Neural crest cell (in vitro differentiated cells): ENCODE measurements at places on chromosomes 5 and 9. TPM values are rescaled to one million over a fixed set of nuclear protein-coding genes. Genes with fewer than 3 reads are reported as not detected.
A peak's percentile ranks its signal among the peaks of the same experiment; 100 is the strongest.

- no peak for DNase-seq
- H3K27me3 ChIP-seq, result no peaks in the 10 kb centered on the region
- no peak overlapping the region for H3K4me3 ChIP-seq
- no peaks in the 10 kb centered on the region for H3K4me1 ChIP-seq
- H3K36me3 ChIP-seq, result no peaks in the 10 kb centered on the region
These were observed 55.6 kb upstream of the MELK start for GRCh38 chr9:36517131-36517530.

DNA sequence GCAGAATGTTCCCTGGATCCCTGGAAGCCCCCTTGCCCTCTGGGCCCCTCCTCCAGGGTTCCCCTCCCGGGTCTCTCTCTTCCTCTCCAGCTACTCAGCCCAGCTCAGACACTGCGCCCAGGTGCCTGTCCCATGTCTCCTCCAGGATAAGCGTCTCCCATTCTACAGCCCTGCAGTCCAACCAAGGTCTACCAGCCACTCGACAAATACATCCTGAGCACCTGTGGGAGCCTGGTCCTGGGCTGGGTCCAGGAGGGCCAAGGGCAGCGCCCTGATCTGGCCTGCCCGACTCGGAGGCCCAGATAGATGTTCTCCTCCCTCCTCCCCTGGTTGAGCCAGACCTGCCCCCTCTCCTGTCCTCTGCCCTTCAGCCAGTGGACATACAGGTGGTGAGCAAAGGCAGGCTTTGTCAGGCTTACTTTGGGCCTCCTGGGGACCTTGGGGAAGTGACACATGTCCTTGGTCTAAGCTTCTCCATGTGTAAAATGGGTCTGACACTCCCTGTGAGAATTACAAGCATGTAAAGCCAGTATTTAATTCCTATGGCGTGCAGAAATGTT, 1.4 kb downstream of the FLT4 start:
- H3K4me3 ChIP-seq, result peak overlapping the region; percentile 61
- peaks cover 13% of the 10 kb centered on the region for H3K4me1 ChIP-seq
- no peaks in the 10 kb centered on the region for H3K36me3 ChIP-seq
- H3K27me3 ChIP-seq, result peaks cover 82% of the 10 kb centered on the region

DNA sequence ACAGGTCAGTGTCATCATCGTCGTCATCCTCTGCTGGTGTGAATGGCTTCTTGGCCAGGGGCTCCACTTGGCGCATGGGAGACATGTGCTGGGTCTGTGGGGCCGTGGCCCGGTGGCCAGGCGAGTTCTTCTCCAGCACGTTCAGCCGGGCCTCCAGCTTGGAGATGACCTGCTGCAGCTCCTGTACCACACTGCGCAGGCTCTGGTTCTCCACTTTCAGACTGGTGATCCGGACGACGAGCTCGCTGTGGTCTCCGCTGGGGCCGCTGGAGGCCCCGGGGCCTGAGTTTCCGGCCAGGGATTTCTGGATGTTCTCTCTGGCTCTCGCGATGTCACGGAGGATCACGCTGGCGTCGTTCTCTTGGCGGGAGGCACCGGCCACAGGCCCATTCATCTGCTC, 40.6 kb downstream of the ZNF484 start:
- no peaks in the 10 kb centered on the region for H3K4me1 ChIP-seq
- DNase-seq, result no peak
- no peak overlapping the region for H3K27ac ChIP-seq
- H3K27me3 ChIP-seq, result peaks cover 3% of the 10 kb centered on the region
- no peak overlapping the region for H3K4me3 ChIP-seq

DNA sequence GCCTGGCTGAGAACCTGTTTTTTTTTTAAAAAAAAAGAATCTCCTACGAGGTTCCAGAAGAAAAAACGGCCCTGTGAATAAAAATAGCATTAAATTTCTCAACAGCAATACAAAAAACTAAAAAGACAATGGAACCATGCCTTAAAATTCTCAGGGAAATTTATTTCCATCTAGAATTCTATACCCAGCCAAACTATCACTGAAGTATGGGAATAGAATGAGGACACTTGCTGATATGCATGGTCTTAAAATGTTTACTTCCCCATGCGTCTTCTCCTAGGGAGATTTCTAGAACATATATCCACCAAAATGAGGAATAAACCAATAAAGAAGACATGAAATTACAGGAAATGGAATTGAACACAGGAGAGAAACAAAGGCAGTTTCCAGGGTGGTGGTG, 16.5 kb upstream of the NSMF start:
- H3K27me3 ChIP-seq, result no peaks in the 10 kb centered on the region
- H3K4me1 ChIP-seq, result peaks cover 5% of the 10 kb centered on the region
- DNase-seq, result no peak
- no peak overlapping the region for H3K4me3 ChIP-seq
- peaks cover 20% of the 10 kb centered on the region for H3K36me3 ChIP-seq

The C5orf63 gene
- 2.3 and 3.0 TPM in 2 replicates for total RNA-seq

DNA sequence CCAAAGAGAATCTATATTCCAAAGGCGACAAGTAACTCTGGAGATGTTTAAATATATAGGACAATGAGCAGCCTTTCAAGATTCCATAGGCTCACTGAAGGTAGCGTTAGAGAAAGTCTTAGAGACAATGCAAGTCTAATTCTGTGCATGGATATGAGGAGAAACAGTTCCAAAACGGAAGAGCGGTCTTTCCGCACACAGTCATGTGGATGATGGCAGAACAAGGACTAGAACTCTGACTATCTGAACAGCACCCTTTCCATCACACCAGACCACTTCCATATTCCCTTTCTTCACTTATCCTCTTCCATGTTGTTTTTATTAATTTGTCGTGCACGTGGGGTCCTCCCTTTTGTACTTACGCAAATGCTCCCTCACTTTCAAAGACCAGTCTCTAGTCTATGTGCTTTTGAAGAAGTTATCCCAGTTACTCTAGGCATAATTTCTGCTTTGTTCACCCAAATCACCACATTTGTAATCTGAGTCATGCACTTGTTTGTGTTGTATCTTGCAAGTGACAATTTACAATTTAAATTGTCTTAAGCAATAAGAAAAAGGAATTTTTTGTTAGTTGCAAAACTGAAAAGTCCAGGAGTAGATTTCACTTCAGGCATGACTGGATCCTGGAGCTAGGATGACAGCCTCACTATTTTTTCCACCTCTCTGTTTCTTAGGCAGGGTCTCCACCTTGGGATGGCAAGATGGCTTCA, 116.0 kb upstream of the ADRA1B start:
- H3K27ac ChIP-seq, result no peak overlapping the region
- no peak for DNase-seq
- no peaks in the 10 kb centered on the region for H3K36me3 ChIP-seq
- H3K4me3 ChIP-seq, result no peak overlapping the region

DNA sequence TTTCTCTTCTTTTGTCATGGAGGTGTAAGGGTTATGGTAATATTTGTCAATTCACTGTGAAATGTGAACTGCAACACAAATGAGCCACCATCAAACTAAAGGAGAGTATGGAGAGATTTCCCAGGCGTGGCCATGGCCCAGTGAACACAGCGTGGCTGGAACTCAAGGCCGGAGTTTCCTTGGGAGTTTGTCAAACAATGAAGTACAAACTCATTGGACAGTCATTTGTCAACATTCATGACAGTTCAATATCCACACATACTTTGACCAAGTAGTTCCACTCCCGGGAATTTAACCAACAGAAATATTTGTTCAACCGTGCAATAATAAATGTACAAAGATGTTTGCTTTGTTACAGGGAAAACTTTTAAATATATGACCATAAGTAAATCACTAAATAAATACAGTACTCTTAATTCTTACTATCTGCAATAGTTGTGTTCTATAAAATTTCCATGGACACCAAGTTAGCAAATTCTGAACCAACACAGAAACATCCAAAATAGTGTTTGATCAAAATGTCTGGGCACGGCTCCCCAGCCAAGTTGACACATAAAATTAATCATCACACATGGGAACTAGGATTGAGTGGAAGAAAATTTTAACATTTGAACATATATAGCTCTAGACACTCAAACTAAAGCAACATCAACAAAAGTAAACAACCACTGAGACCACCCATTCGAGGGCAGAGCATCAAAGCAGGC, 87.1 kb downstream of the DIRAS2 start:
- no peaks in the 10 kb centered on the region for H3K36me3 ChIP-seq
- H3K4me1 ChIP-seq, result no peaks in the 10 kb centered on the region
- H3K27me3 ChIP-seq, result no peaks in the 10 kb centered on the region

DNA sequence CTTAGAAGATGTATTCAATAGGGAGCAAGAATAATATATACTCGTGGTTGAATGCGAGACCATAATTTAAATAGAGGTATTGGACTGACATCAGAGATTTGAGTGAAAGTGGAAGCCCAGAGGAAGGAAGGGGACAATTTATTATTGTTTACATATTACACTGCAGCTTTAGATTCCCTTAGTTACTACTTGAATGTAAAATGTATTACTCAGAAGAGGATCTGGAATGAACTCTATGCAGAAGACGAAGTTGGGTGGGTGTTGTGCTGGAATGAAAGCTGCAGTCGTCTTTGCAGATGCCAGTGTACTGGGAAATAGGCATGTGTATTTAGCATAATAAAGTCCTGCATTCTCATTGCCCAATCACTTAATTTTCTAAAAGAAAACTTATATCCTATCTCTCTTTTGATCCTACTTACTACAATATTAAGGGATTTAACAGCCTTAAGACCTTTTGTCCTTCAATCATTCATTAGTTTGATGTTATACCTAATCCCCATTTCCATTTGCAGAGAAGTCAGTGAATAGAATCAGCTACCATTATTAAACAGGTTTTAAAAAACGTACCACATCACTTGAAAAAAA, 570.7 kb upstream of the WWC1 start:
- H3K4me1 ChIP-seq, result peaks cover 10% of the 10 kb centered on the region
- DNase-seq, result no peak
- H3K36me3 ChIP-seq, result no peaks in the 10 kb centered on the region
- no peak overlapping the region for H3K4me3 ChIP-seq
- no peaks in the 10 kb centered on the region for H3K27me3 ChIP-seq

The SLCO6A1 gene
- 3.9 and 4.4 TPM in 2 replicates for total RNA-seq

DNA sequence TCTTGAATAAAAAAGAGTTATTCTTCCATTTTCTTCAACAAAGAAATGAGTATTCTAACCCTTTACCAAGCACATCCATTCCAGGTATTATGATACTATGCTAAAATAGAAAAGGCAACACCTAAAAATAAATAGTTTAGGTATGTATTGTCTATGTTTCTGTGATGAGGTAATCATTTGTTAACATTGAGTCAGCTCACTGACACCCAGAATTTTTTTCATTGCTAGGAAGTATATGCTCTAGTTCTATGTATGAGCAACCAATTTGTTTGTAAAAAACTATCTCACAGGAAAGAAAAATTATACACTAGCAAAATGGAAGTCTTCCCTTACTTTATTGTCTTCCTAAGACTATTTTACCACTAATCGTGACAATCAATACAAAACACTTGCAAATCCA, 615.6 kb upstream of the GRIN3A start:
- H3K27ac ChIP-seq, result no peak overlapping the region
- no peaks in the 10 kb centered on the region for H3K4me1 ChIP-seq
- DNase-seq, result no peak
- no peak overlapping the region for H3K4me3 ChIP-seq
- peaks cover 6% of the 10 kb centered on the region for H3K27me3 ChIP-seq

DNA sequence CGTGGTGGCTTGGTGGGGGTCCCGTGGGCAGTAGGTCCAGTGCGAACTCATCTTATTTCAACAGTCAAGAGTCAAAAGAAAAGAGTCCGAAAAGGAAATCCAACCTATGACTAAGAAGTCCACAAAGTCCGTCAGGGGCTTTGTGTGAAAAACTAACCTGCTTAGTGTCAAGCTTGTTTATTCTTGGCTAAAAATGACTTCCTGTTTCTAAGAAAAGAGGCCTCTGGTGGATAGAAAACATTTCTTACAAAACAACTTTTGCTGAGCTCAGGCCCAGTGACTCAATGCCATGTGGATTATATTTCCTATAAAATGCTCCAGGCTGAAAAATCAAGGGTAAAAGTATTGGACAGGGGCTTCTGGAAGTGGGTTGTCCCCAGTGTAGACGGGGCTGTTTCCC, 105.9 kb downstream of the GADD45G start:
- H3K4me1 ChIP-seq, result no peaks in the 10 kb centered on the region
- no peaks in the 10 kb centered on the region for H3K36me3 ChIP-seq
- no peak for DNase-seq
- peaks cover 2% of the 10 kb centered on the region for H3K27me3 ChIP-seq
- H3K4me3 ChIP-seq, result no peak overlapping the region

The MAMDC2 gene
- 0.21 and 0.25 TPM in 2 replicates for total RNA-seq

DNA sequence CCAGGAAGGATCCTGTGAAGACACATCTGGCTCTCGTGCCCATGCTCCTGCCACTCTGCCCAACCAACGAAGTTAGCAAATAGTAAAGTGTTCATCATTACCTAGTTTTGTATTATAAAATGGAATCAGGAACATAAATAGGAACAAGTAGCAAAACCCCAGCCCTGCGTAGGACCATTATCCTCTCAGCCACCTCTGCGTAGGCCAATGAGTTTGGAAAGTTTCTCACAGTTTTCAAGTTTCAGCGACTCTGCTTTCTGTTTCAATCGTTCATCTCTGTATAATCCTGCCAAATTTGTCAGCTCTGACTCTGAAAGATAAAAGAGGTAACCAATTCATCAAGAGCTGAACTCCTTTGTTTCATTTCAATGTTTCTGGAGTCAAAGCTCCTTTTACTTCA, 10.1 kb upstream of the SPATA24 start:
- no peak overlapping the region for H3K27ac ChIP-seq
- no peaks in the 10 kb centered on the region for H3K27me3 ChIP-seq
- H3K36me3 ChIP-seq, result peaks cover 4% of the 10 kb centered on the region
- no peak overlapping the region for H3K4me3 ChIP-seq

The TSC1 gene
- 50.9 and 57.4 TPM in 2 replicates for total RNA-seq

DNA sequence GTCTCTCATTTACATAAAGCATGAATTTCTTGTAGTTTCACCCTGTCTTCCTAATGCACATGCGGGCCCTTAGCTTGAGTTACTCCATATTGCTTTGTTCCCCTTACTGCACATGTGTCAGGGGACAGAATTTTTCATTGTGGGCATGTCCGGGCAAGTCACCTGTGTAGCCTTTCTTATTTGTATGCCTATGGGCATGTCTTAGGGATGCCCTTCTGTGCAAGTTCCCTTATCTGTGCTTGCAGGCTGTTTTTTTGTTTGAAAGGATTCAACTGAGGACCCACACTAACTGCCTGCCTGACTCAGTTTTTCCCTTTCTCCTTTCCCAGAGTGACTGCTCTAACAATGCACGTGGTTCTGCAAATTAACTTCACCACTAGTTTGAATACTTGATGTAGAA, 161.7 kb downstream of the YTHDC2 start:
- no peaks in the 10 kb centered on the region for H3K27me3 ChIP-seq
- H3K27ac ChIP-seq, result no peak overlapping the region
- H3K4me1 ChIP-seq, result peaks cover 22% of the 10 kb centered on the region
- no peak overlapping the region for H3K4me3 ChIP-seq
- no peak for DNase-seq

GRCh38 chr9:18861609-18862544, 171.1 kb downstream of the SAXO1 start:
- DNase-seq, result peak; percentile 6
- H3K4me1 ChIP-seq, result peaks cover 8% of the 10 kb centered on the region
- H3K4me3 ChIP-seq, result no peak overlapping the region

The DOLK gene
- 20.7 and 21.1 TPM in 2 replicates for total RNA-seq

The TAF1L gene
- total RNA-seq, result not detected in 2 replicates

GRCh38 chr9:86965636-86966395, 18.5 kb upstream of the GAS1 start:
- H3K4me1 ChIP-seq, result no peaks in the 10 kb centered on the region
- H3K27me3 ChIP-seq, result no peaks in the 10 kb centered on the region
- no peak for DNase-seq
